ENCODE measurements at places on chromosomes 16 and 17.

GRCh38 chr16:22692916-22693637 is 120.9 kb upstream of the HS3ST2 start:
- DNase-seq = no peak

DNA sequence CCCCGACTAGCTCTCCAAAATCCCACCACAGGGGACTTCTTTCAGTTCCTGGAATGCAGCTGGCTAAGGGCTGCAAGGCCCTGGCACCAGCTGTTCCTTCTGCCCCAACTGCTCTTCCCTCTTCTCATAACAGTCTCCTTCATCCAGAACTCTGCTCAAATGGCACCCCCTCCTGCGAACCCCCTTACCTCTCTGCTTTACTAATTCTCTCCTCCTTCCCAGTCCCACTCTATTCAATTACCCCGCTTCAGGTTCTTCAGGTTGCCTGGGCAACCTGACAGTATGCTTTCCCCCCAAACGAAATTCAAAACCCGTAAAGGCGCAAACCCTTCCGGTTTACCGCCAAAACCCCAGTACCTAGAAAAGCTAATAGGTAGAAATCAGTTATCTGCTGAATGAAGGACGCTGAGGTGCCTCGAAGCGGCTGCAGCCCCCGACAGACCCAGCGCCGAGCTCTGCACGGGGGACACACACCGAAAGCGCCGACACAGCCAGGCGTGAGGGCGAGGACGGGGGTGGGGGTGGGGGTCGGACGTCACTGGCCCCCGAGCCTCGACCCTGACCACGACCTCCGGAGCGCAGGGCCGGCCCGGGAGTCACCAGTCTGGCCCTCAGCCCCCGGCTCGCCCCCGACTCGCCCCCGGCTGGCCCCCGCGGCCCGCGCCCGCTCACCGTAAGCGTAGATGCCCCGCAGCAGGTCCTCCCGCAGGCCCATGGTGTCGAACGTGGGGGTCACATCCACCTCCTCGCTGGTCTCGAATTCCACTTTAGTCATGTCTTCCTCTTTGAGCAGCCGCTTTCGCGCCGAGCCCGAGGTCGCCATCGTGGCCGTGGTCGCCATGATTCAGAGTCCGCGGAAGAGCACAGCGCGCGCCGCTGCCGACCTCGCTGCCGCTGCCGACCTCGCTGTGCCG is 550 bp downstream of the EIF4A3 start:
- DNase-seq = no peak

DNA sequence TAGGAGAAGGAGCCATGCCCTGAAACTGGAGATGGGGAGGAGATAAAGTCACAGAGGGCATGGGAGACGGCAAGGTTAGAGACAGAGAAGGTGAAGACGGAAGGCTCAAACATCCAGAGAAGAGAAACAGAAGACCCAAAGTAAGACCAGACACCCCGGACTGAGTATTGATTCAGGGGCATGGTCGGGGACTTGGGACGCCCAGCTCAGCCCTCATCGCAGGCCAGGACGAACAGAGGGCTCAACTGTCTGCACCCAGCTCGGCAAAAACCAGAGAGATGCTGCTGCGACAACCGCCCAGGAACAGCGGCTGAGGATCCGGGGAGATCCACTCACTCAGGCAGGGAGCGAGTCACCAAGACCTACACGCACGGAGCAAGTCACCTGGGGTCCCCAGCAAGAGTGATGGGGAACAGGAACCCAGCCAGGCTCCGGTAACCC is 999 bp downstream of the XYLT1 start:
- no peak for DNase-seq

GRCh38 chr17:49739641-49740271 is 24.2 kb downstream of the FAM117A start:
- no peak for DNase-seq

DNA sequence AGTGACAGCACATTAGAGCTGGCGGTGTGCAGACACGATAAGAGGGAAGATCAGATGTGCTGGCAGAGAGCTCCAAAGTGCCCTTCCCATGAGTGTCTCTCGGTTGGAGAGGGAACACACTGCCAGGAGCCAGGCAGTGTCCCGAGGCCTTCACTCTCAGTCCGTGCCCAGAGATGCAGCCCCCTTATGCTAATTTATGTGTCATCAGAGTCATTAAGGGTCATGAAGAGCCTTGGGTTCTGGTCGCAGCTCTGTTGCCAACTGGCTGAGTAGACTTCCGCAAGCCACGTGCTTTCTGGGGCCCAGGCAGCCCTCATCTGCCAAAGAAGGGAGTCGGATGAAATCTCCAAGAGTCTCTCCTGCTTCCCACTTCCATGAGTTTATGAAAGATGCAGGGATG is 232.5 kb downstream of the MSI2 start:
- no peak for DNase-seq

GRCh38 chr16:68285683-68286082 is 21.4 kb downstream of the SLC7A6 start:
- DNase-seq = no peak

DNA sequence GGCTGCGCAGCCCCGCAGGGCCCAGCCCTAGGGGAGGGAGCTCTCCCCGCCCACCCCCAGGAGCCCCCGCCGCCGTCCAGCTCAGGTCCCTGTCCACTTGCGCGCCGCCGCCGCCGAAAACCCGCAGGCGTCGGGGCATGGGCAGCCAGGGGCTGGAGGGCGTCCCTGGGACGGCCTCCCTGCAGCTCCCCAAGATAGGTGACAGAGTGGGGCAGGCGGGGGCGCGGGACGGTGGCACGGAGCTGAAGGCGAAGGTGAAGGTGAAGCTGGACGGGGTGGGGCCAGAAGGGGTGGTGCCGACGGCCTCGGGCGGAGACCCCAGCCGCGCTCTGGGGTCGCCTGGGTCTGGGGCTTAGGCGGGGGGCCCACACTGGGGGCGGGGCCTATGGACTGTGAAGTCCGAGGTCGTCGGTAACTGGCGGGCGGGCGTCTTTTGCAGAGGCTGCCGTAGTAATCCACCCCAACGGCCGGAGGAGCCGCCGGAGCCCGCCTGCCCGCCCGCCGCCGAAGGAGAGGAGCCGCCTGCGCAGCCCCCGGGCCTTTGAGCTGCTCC is 27.2 kb downstream of the SREBF1 start:
- no peak for DNase-seq

GRCh38 chr17:73432624-73433190 is 120.9 kb upstream of the CDC42EP4 start:
- DNase-seq = no peak

DNA sequence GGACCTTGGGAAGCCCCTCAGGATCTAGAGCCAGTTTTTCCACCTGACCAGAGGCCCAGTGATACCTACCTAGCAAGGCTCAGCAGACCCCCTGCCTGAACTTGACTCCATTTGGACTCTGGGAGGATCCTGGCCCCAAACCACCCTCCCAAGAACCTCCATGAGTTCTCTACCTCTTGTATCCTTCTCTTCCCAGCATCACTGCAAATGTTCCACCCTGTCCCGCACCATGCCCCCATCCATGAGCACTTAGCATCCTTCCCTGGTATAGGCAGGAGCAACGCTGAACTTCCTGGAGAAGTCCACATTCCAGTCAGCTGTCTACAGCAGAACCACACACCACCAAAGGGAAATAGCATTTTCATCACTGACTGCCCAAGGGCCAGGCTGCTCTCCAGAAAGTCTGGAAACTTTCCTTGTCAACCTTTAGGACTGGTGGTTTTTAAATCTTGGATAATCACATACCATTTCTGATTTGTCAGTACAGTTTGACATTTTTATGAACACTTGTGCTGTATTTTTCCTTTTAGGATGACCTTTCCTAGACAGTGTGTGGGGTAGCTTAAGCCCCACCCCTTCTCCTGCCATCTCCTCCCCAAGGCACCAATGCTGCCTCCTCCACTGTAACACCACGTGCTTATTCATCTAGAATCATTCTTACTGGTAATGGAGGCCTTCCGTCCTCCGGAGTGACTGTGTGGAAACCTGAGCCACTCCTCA is 13.9 kb downstream of the EIF4A3 start:
- DNase-seq = no peak

DNA sequence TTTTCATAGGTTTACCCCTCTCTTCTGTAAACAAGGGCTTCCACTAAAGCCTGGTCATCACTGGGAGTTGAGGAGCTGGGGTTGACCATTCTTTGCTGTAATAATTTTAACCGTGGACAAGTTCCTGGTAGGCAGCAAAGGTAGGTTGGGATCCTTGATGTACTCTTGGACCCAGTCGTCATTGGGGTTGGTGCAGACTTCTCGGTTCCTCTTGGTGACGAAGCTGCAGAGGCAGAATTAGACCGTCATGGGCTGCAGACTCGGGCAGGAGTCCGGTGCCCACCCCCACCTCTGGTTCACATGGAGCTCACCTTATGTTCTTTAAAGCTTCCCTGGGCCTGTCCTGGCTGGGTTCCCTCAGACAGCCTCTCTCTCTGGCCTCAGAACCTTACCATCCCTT is 3.8 kb downstream of the CCL16 start:
- DNase-seq = no peak

- DNase-seq = no peak
Measured at GRCh38 chr17:37137906-37138514, 189.3 kb downstream of the AATF start.

- no peak for DNase-seq
Measured at GRCh38 chr16:66740533-66740932, 10.9 kb downstream of the DYNC1LI2 start.

GRCh38 chr16:79897104-79897452 is 296.5 kb upstream of the MAF start:
- no peak for DNase-seq

DNA sequence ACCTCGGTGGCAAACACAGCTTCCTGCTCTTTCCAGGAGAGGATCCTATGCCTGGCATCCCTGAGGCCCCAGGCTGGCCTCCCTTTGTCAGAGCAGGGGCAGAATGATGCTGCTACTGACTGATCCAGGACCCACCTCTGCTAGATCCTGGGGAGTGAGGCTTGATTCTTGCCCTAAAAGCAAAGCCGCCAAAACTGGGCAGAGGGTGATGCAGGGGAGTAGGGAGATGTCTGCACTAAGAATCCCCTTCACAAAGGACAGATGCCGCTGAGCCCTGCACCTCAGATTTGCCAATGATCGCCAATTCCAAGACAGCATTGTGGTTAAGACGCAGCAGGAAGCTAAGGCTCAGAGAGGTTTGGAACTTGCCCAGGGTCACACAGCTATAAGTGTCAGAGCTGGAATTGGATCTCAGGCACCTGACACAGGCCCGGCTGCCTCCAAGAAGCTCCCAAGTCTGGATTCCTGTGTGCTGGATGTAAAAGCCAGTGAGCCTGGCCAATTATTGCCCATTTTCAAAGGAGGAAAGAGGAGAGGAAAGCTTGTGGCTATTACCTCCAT is 60.7 kb upstream of the TNRC6C start:
- DNase-seq = no peak

GRCh38 chr17:30433514-30433913 is 43.7 kb upstream of the GOSR1 start:
- DNase-seq = peak; percentile 15

DNA sequence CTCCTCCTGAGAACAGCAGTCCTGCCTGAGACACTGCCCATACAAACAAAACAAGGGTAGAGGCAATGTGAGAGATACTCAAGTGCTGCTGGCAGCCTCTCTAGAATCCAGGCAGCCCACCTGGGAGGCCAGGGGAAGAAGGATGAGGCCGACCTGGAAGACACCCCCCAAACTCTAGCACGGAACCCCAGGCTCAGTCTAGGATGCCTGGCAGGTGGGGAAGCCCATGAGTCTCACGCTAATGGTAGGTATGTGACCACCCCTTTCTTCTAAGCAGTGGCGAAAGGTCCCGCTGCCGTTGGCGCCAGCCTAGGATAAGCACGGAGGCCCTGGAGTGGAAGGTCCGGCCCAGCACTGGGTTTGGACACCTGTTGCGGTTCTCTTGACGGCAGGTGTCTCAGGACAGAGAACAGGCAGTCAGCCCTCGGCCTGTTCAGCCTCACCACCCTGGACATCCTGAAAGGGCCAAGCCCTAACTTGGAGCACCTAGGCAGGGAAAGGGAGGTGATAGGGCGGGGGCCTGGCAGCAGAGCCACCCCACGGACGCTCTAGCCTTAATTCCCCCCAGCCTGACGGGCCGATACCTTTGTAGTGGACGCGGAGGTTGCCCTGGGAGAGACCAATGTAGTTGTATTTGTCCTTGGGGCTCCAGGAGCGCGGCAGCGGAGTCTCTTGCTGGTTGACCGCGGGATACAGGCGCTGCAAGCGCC is 487 bp downstream of the RANBP10 start:
- no peak for DNase-seq

DNA sequence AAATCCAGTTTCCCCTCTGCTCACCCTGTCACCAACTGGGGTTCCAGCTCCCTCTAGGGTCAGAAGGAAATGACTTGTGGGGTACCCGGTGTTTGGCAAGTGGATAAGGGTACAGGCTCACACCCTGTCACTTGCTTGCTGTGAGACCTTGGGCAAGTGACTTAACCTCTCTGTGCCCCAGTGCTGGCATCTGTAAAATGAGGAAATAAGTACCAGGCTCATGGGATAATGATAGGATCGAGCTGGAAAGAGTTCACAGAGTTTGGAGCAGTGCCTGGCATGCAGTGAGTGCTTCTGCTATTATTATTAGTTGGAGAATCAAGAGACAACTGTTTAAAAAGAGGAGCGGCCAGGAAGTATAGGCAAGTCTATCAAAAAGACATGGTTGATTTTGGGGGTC is 53.7 kb upstream of the DLX4 start:
- DNase-seq = no peak
